ENCODE measurements at places on chromosomes 7 and 10.

DNA sequence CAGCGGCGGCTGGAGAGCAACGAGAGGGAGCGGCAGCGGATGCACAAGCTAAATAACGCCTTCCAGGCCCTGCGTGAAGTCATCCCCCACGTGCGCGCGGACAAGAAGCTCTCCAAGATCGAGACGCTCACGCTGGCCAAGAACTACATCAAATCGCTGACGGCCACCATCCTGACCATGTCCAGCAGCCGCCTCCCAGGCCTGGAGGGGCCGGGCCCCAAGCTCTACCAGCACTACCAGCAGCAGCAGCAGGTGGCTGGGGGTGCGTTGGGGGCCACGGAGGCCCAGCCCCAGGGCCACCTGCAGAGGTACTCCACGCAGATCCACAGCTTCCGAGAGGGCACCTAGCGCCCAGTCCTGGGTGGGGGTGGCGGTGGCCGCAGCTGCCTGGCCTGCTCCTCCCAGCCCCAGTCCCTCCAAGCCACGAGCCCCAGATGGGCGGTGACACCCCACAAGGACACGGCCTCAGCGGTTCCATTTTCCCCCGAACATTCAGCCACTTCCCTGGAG is 1.3 kb downstream of the BHLHA15 start:
- no peak for DNase-seq

- DNase-seq = no peak
Measured at GRCh38 chr10:132443983-132444876, 47.2 kb downstream of the PWWP2B start.

DNA sequence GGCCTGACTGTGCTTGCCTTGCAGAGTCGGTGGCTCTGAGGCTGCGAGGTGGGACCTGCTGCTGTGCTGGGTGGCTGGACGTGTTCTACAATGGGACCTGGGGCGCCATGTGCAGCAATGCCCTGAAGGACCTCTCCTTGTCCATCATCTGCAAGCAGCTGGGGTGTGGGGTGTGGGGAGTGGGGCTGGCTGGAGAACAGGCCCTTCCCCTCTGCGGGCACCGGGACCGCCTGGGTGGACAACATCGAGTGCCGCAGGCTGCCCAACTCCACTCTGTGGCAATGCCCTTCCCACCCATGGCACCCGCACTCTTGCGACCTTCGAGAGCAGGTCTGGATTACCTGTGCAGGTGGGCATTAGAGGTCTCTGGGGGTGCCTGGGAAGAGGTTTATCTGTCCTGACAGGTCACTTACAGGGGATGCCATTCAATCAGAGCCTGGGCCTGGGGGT is 10.9 kb downstream of the SCART1 start:
- DNase-seq = peak; percentile 77

- DNase-seq = no peak
Measured at GRCh38 chr7:15046861-15047260, 144.3 kb upstream of the DGKB start.

DNA sequence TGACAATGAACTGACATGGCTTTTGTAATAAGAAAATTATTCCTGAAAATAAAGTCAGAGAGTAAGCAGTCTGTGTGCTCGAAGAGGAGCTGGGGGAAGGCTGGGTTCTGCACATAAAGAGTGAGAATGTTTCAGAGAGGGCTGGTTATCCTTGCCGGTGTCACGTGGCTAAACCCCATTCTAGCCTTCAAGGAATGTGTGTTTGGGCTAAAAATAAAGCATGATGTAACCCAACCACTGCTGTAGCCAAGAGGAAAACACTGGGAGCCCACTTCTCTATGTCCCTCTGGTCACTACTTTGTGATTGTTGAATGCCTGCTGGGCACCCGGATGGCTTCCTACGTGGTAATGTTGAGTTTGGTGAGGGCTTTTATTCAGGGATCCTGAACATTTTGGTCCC is 23.5 kb downstream of the WDFY4 start:
- DNase-seq = no peak

GRCh38 chr7:92763636-92764423 is 72.5 kb downstream of the CDK6 start:
- no peak for DNase-seq

DNA sequence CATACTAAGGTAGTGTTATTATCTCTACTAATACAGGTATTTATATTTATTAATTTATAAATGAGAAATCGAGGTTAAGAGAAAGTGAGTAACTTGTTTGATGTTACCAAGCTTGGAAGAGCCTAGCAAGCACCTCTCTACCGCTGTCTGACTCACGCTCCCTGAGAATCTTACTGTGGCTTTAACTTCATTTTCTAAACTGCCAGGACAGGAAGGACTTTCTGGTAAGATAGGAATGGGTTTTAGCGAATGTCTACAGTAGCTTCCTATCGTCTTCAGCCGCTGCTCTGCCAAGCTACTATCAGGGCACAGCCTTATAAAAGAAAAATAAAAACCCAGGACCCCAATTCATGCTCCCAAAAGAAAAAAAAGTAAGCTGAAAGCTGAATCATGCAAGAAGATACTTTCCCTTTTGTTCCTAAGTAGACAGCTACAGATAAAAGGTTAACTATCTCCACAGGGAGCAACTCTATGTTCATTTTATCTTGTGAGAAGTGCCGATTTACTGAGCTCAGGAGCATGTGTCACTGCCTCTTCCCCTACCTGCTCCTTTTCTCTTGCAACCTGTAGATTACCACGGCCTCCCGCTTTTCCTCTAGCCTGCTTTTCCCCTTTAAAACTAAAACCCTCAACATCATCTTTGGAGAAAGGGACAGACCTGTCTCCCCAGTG is 60.2 kb downstream of the THNSL1 start:
- no peak for DNase-seq

GRCh38 chr7:73730485-73730884 is 8.1 kb downstream of the ABHD11 start:
- DNase-seq = no peak

GRCh38 chr7:69906283-69906995 is 308.2 kb downstream of the AUTS2 start:
- no peak for DNase-seq

DNA sequence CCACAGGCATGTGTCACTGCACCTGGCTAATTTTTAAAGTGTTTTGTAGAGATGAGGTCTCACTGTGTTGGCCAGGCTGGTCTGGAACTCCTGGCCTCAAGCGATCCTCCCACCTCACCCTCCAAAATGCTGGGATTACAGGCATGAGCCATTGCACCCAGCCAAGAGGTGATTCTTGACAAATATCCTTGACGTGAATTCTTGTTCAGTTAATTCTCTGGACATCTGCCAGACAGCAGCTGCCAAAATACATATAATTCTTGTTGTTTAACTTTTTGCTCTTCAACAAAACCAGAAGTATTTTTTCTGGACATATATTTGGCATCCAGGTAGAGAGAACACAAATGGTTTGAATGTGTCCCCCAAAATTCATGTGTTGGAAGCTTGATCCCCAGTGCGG is 3.2 kb downstream of the ACADSB start:
- DNase-seq = no peak

DNA sequence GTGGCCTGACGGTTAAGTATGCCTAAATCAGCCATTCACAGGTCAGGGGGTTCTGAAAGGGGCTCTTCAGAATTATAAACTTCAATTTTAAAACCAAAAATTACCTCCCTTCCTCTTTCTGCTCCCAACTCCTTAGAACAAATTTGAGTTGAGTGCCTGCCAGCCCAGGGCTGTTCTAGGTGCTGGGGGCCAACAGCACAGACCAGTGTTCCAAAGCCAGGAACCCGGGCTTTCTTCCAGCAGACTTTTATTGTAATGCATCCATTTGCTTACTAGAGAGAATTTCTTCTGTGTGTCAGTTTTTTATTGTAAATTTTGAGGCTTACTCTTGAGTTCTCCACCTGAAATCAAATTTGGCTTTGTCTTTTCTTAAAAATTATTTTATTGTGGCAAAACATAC is 238.5 kb downstream of the CACNB2 start:
- DNase-seq = no peak

DNA sequence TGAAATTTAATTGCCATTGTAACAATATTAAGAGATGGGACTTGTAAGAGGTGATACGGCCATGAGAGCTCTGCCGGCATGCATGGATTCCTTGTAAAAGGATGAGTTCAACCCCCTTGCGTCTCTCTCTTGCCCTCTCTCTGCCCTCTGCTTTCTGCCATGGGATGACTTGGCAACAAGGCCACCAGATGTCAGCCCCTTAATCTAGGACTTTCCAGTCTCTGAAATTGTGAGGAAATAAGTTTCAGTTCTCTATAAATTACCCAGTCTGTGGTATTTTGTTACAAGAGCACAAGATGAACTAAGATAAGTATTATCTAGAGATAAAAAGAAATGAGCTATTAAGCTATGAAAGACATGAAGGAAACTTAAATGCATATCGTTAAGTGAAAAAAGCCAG is 145.7 kb upstream of the AHR start:
- DNase-seq = no peak

DNA sequence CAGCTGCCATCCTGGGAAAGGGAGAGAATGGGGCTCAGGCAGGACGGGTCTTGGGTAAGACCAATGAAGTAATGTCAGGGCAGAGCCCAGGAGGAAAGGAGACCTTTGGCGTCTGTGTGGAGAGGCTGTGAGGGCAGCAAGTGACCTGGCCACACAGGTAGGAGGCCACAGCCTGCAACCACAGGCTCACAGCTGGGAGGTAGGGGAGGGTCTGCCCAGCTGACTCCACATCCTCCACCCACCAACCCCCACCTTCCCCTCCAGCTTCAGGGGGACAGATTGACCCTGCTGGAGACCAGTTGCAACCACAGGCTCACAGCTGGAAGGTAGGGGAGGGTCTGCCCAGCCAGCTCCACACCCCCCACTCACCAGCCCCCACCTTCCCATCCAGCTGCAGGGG is 262.2 kb upstream of the TCERG1L start:
- DNase-seq = peak; percentile 68

- no peak for DNase-seq
Measured at GRCh38 chr10:66218289-66218688, 707.5 kb upstream of the LRRTM3 start.

- peak; percentile 54 for DNase-seq
Measured at GRCh38 chr7:131895541-131896164, 339.2 kb upstream of the PODXL start.

- no peak for DNase-seq
Measured at GRCh38 chr7:51309361-51310130, 7.1 kb downstream of the COBL start.

DNA sequence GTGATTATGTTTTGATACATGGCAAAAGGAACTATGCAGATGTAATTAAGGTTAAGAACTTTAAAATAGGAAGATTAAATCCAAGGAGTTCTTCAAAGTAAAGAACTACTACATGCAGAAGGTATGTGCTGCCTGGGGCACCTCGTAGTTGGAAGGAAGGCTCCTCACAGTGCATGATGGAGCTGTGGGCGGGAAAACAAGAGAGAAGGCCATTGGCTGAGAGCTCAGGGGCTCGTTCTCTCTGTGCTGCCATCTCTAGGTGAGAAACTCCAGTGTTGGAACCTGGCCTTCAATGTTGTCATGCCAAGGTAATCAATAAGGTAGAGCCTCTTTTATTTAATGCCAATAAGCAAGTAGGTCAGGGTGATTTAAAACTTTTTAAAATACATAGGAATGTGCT is 391.4 kb upstream of the ETV1 start:
- no peak for DNase-seq
